ENCODE measurements at places on chromosomes 2 and 18.

- peak; percentile 44 for DNase-seq
Observed at GRCh38 chr2:234335661-234336228, 161.1 kb downstream of the ARL4C start.

DNA sequence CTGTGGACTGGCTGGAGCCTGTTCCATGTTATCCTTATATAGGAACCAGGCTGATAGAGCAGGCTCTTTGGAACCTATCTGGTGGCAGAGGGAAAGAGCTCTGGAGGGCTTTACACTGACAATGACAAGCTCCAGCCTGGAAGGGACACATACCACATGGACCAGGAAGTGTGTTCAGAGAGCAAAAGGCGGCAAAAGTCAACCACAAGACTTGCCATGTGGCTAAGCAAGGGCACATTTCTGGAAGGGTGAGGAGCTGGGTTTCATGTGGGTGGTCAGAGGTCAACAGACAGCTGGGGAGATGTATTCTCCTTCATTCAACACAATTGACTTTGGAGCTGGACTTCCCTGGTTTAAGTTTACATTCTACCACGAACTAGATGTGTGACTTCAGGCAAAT is 325.2 kb downstream of the DYSF start:
- DNase-seq, result no peak

GRCh38 chr2:162062559-162062958 is 11.5 kb downstream of the DPP4 start:
- DNase-seq, result no peak

GRCh38 chr18:60503199-60503598 is 130.6 kb upstream of the MC4R start:
- DNase-seq, result no peak

DNA sequence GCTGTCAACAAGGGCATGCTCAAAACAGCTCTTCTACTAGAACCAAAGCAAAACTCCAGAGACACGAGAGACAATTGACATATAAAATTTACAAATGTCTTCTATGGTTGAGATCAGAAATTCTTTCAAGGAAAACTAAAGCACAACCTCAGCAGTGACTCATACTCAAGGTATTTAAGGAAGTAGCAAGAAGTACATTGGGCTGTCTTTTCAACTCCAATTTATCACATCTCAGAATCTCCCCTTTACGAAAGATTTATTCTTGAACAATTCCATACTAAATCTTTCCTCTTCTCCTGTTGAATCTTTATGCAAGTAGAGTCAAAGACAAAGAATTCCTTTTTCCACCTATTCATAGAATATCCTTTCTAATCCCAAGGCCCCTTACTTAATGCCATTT is 324.0 kb downstream of the IRS1 start:
- DNase-seq, result no peak

DNA sequence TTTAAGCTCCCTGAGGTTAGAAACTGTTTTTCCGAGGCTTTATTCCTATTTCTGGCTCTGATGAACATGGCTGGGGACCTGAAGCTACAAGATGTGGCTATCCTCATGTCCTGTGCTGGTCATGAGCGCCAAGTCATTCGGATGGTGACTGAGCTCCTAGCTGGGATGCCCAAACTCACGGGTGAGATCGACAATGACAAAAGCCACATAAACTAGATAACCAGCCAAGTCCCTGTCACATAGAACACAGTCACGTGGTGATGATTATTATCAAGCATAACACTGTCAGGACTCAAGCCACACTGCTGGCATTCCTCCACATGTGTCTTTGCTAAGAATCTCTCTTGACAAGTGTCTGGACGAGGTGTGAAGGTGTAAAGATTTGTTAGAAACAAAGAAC is 274.9 kb downstream of the CLIP4 start:
- no peak for DNase-seq
